ENCODE measurements at places on chromosomes 2 and 18.
A peak's percentile ranks its signal among the peaks of the same experiment; 100 is the strongest.

DNA sequence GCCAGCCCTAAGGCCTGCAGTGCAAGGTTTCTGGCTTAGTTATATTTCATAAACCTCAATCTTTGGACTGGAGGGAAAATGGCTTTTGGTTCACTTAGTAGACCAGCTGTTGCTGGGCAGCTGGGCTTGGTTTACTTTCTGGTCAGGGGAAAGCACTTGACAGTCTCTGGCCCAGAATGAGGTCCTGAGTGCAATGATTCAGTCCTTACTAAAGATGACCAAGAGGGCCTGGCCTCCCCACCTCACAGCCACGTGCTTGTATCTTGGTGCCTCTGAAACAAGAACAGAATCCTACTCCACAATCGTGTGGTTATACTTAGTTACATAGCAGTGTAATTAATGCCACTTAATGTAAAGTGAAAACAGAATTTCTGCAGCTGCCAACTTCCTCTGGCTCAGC lies 325.5 kb upstream of the MEIS1 start:
- no peak for DNase-seq

- DNase-seq = no peak
Observed at GRCh38 chr2:124080281-124081153, 55.4 kb downstream of the CNTNAP5 start.

- DNase-seq = no peak
Observed at GRCh38 chr2:185947722-185948121, 209.1 kb downstream of the FSIP2 start.

DNA sequence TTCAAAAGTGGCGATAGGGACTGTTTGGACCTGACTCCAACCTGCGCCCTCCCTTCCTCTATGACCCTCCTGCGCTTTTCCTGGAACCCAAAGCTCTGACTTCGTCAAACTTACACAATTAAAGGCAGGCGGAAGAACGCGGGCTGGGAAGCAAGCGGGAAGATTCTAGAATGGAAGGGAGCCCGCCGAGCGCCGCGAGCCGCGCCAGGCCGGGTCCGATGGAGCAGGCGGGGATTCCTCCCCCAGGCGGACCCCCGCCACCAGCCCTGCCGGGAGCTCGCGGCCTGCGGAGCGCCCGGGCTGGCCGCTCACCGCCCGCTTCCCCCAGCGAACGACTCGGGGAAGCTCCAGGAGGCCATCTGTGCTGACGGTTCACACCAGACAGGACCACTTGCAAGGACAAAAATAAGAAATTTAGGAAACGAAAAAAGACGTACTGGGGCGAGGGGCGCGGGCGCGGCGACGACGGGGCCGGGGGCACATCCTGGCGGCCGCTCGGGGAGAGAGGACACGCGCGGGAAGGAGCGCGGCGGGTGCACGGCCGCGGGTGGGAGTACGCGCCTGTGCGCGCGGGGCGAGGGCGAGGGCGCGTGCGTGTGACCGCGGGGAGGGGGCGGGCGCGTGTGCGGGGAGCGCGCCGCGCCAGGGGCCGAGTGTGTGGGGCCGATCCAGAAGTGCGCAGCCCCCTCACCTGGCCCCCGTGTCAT lies 1.1 kb upstream of the SALL3 start:
- DNase-seq = peak; percentile 48

- DNase-seq = no peak
Observed at GRCh38 chr2:125543968-125544514, 1111.9 kb upstream of the GYPC start.

GRCh38 chr2:205424326-205424725 lies 258.0 kb upstream of the NRP2 start:
- no peak for DNase-seq

GRCh38 chr2:45728458-45728942 lies 77.0 kb downstream of the PRKCE start:
- no peak for DNase-seq

GRCh38 chr2:67851016-67851415 lies 211.8 kb downstream of the C1D start:
- DNase-seq = no peak

DNA sequence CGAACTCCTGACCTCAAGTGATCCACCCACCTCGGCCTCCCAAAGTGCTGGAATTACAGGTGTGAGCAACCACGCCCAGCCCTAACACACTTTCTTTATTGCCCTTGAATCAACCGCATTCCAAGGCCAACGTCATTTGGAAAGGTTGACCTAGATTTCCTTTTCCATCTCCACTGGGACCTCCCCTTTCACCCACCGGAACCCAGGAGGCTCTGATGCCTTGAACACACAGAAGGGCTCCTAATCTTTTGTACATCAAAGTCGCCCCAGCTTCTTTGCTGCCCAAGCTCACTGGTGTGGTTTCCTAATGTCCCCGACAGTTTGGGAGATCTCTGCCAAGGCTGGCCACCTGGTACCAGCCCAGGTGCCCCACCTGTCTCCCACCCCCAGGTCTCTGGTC lies 46.2 kb upstream of the CAB39 start:
- no peak for DNase-seq

DNA sequence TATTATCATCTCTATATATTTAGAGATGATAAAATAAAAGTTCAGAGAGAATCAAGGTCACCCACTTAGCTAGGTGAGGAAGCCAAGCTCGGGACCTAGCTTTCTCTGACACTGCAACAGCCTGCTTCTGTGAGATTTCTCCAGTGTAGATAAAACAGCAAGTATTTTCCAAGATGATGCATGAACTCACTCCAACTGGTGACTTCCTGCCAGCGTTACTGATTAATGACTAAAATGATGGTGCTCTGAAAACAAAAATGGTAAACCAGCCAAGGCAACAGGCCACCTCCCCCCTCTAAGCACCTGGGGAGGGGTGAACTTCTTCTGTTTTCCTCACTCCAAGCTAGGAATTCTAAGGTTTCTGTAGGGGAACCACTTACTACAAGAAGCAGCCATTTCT lies 510.2 kb upstream of the ID2 start:
- DNase-seq = no peak

DNA sequence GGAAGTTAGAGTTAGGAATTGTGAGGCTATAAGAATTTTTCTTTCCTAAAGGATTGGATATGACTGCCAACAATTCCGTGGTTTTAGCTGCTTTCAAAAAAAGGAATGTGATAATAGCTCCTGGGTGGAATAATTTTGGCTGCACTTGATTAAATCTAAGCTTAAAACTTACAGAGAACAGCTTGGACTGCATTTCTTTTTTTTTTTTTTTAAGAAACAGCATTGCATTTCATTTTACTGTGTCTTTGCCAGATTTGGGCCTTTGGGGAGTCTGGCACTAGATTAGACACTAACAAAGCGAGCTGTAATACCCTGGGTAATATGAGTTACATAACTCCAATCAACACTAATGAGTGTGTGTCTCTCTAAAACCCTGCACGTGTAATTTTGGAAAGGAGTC lies 37.8 kb upstream of the ZNF397 start:
- DNase-seq = no peak
